HFF-Myc (cell line): ENCODE measurements at places on chromosomes 6 and 20.
A peak's percentile ranks its signal among the peaks of the same experiment; 100 is the strongest.

DNA sequence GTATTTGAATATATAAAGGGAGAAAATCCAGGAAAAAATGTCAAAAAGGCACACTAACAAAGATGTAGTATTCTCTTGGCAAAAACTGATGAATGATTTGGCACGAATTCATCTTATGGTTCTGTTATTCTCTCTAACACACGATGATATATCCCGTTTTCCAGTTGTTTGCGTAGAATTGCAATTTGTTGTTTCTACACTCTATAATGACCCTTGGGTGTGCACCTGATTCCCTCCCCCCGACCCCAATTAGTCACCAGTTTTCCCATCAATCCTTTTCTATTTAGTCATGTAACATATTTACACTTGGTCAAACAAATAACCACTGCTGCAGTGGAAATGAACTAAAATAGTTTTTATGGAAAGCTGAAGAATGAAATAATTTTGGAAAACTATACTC is 1.5 kb upstream of the ARID1B start:
- DNase-seq = no peak

- DNase-seq = no peak
These were observed 5.6 kb downstream of the ABHD16A start for GRCh38 chr6:31697555-31697954.

DNA sequence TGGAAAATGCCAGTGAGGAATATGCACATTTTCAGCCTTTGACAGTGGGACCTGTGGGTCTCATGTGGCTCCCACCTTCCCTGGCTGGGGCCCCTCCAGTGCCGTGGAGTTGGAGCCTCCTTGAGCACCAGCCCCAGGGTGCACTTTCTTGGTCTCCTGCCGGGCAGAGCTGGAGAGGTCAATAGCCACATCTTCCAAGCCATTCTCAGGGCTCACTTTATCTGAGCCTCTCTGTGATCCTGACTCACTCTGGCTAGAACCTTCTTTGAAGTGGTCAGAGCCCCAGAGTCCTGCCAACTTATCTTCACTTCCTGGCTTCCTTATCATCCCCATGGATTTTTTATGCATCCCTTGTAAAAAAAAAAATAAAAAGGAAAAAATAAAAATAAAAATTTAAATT is 5.7 kb downstream of the VSX1 start:
- no peak for DNase-seq

DNA sequence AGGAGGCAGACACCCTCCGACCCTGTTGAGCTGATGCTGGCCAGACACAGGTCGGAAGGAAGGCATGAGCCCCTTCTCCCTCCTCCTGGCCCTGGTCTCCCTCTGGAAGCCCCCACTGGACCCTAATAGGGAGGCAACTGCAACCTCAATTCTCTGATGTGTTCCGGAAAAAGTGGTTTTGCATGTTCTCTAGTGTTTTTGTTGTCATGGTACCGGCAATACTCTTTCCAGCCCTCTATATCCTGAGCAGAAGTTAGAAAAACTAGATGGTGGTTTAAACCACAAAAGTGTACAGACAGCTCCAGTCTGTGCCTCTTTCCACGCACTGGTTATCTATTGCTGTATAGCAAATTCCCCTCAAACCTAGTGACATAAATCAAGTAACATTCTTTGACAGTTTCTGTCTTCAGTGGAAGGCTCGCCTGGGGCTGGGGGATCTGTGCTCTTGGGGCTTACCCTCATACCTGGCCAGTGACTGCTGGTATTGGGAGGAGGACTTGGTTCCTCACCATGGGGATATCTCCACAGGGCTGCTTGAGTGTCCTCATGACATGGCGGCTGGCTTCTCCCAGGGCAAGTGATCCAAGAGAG is 37.0 kb downstream of the SYTL3 start:
- no peak for DNase-seq

GRCh38 chr20:40575851-40576250 is 113.2 kb downstream of the MAFB start:
- no peak for DNase-seq

DNA sequence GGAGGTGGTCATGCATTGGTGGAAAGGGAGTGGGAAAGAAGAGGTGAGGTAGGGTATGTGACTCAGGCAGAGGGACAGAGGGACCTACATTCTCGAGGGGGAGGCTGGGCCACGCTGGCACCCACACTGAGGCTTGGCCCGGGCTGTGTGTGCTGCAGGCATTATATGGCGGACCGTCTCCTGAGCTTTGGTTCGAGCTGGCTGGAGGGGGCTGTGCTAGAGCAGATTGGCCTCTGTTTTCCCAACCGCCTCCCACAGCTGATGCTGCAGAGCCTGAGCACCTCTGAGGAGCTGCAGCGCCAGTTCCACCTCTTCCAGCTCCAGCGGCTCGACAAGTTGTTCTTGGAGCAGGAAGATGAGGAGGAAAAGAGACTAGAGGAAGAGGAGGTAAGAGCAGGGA is 23.4 kb downstream of the DNPH1 start:
- DNase-seq = no peak

DNA sequence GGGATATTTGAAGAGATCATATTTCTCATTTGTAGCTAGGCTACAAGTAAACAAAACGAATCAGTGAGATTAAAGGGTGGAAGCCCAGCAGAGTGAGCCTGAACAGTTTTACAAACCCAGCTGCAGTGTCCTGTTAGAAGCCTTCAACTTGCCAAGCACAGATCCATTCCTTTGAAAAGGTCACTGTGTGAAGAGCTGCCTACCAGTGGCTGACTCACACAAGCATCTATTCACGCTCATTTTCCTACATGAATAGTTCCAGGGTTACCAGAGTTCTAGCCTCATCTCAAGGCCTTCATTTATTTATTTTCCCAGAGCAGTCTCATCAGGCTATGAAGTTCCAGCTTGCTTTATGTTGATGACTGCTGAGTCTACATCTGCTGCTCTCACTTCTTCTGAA is 25.7 kb upstream of the MLIP start:
- DNase-seq = peak; percentile 14

DNA sequence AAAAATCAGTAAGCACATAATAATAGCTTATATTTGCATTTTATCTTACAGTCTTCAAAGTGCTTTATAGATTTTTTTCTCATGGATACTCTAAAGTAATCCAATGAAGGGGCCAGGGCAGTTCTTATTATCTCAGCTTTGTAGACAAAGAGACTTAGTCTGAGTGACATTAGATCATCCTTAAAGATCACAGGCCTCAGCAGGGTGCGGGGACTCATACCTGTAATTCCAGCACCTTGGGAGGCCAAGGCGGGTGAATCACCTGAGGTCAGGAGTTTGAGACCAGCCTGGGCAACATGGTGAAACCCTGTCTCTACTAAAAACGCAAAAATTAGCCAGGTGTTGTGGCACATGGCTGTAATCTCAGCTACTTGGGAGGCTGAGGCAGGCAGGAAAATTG is 14.5 kb downstream of the FERMT1 start:
- DNase-seq = no peak

- no peak for DNase-seq
These were observed 2.1 kb upstream of the RPS12 start for GRCh38 chr6:132812255-132812732.

DNA sequence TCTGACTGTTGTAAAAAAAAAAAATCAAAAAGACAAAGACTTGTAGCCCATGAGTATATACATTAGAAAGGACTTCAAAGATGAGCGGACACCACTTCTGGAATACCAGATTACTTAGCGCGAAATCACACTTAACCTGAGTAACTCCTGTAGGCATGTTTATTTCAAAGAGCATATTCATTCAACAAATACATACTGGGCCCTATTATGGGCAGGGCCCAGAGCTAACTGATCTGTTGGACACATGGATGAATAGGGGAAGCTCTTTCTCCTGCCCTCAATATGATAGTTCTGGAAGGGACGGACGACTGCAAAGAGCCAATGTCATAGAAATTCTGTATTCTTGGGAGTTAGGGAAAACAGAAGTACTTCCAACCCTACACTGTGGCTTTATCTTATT is 12.3 kb downstream of the MAN1A1 start:
- DNase-seq = no peak

DNA sequence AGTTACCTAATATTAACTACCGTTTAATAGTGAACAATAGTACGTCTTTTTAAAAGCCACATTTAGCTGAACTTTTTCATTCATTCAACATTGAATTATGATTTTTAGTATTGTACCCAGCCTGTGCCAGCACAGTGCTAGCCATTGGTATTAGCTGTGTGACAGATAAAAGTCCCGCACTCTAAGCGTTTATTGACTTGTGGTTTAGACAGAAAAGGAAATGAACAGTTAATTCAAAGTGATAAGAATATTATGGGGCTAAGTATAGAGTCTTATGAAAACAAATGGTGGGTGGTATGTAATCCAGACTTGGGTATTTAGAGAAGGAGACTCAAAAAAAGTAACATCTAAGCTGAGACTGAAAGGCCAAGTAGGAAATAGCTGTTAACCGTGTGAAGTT is 202.3 kb downstream of the RPS12 start:
- no peak for DNase-seq

GRCh38 chr6:169287675-169288074 is 34.0 kb upstream of the THBS2 start:
- DNase-seq = no peak

GRCh38 chr6:147078106-147078505 is 126.1 kb upstream of the STXBP5 start:
- DNase-seq = no peak

GRCh38 chr6:68967549-68968300 is 332.6 kb downstream of the ADGRB3 start:
- DNase-seq = peak; percentile 20

- DNase-seq = peak; percentile 19
These were observed 38.0 kb downstream of the PKHD1 start for GRCh38 chr6:52049252-52050050.

- DNase-seq = no peak
These were observed 248.3 kb downstream of the DHX35 start for GRCh38 chr20:39210341-39211036.

GRCh38 chr6:128882991-128883611 is at the start of gene LAMA2:
Gene LAMA2 (plus strand): TSS chr6:128883138. CDS start chr6:128883246, 108 bp downstream.
- DNase-seq = peak; percentile 25

DNA sequence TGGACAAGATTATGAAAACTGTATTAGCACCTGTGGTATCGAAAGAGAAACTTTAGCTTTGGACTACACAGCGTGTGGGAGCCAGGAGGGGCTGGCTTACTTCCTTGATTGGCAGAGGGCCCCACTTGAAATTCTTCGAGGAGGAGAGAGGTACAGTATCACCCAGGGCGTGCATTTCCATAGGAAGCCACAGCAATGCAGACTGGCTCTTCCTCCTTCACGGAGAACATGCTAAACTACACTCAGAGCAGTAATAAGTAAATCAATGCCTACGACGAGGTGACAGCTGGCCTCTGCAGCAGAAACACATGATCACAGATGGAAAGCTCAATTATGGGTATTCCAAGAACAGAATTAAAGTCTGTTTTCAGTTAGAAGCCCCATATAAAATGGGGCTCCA is 44.2 kb downstream of the MYLK4 start:
- no peak for DNase-seq

DNA sequence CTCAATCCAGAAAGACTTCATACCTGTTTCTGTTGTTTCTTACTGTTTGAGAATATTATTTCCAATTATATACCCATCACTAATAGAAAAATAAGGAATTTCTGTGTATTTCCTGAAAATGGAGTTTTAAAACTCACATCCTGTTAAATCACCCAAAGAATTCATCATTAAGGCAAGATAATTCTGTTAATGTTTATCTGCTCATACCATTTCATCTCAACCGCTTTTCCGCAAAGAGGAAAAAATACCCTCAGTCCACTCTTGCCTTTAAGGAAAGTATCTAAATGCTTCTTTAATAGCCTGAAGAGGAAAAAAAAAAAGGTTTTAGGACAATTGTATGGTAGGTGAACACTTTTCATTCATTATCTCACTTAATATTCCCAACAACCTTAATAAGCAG is 7.3 kb downstream of the TPMT start:
- no peak for DNase-seq

DNA sequence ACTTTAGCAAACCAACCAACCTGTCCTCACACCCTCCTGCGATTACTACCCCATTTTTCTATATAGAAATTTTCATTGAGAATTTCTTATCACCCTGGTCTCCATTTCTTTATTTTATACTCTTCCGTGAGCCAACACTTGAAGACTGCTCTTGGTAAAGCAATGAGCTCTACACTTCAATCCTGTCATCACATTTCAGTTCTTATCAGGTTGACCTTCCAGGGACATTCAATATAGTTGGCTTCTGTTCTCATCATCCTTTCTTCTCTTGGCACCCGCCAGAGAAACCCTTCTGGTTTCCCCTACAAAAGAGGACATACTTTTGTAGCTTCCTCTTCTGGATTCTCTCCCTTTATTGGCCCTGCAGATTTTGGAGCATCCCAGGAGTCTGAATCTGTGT is 279.3 kb downstream of the PRKN start:
- no peak for DNase-seq

GRCh38 chr6:5636210-5637030 is 370.3 kb downstream of the NRN1 start:
- no peak for DNase-seq

DNA sequence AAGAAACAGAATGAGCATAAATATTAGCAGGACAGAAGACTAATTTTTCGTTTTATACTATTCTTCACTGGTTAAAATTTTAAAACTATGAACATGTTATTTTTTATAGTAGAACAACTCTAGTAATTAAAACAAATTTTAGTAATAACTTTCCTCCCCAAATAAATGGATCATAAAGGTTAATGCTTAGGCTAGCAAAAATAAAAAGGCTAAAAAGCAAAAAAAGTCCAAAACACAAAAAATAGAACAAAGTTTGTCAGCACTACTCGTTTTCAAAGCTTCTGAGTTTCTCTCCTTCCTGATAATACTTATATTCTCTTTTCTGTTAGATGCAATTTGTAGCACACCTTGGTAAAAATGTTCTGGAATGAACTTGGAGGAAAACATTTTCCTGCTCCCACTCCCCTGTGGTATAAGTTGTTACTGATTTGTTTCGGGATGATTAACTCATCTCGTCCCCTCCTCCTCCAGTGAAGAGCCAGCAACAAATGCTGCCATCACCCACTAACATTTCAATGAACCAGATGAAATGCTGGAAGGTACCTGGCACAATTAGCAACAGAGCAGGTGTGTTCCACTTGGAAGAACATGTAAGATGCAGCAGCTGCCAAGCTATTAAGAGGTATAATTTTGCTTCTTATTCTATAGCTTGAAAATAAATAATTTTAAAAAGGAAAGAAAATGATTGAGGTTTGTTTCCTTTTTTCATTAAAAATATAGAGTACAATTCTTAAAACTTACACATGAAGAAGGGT is 130.5 kb downstream of the MYB start:
- no peak for DNase-seq

- no peak for DNase-seq
These were observed 558.2 kb upstream of the CITED2 start for GRCh38 chr6:139932671-139933070.

GRCh38 chr6:13914351-13914750 is 10.4 kb upstream of the RNF182 start:
- no peak for DNase-seq

GRCh38 chr6:72206606-72207005 is 320.3 kb downstream of the RIMS1 start:
- no peak for DNase-seq

- DNase-seq = peak; percentile 1
These were observed 5.2 kb upstream of the BPIFA3 start for GRCh38 chr20:33211817-33212424.
